NCI-H187 treated with DMSO at 0.1 percent for 48 hours (cell line): ENCODE measurements at places on chromosomes 2 and 18.

DNA sequence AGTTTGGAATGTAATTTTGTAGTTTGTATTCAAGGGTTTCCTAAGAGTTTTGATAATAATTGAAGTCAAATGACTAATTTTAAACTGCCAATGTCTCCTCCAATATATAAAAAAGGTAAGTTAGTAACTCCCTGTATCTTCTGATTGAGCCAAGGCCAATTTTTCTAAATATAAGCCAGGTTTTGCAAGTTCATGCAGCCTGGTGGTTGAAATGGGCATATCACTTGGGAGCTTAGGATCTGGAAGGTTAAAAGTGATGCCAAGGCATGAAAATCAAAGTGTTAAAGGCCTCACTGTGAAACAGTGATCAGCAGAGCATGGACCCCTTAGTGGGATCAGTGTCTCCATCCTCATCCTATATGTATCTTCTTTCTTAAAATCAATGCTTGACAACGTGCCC lies 60.5 kb downstream of the MERTK start:
- DNase-seq = no peak

DNA sequence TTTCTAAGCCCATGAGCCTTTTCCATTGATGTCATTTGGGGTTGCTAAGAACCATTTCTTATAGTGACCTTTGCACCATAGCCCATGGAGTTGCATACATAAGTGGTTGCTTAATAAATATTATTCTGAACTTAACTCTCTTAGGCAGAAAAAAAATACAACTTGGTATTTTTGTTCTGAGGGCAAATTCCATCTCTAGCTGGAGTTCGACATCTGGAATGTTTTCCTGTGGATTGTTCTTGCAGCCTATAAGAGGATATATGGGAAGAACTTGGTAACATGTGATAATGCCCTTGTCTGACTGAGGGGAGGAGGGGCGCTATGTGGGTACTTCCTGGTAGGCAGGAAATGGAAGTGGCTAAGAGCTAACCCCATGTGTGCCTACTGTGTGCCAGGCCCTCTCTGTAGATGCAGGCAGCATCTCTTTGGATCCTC lies 20.7 kb downstream of the IGFBP2 start:
- DNase-seq = no peak

GRCh38 chr2:68475110-68475509 lies 7.7 kb downstream of the APLF start:
- no peak for DNase-seq

- no peak for DNase-seq
Measured at GRCh38 chr2:215633360-215633759, 197.5 kb upstream of the FN1 start.

DNA sequence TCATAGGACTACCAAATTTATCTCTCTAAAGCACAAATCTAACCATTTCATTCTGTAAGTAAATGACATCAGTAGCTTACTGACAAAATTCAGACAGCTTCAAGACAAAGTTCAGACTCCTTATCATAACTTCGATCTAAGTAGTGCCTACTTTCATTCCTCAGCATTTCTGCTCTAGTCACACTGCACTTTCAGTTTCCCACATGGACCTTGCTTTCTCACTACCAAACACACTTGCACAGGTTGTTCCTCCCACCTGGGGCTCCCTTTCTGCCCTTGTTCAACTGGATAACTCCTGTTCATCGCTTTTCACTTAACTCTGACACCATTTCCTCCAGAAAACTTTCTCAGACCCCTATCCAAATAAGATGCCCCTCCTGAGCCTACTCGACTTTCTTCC lies 22.1 kb upstream of the CCDC150 start:
- DNase-seq = no peak

DNA sequence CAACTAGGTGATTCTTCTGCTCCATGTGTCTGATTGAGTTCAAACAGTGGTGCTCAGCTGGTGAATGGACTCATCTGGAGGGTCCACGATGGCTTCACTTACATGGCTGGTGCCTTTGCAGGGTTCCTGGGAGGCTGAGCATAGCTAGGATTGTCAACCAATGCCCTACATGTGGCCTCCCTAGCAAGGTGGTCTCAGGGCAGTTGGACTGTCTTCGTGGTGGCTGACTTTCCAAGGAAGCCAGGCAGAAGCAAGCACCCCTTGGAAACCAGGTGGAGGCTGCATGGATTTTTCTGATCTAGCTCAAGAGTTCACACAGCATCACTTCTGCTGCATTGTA lies 6.8 kb downstream of the IL1R2 start:
- DNase-seq = no peak

- no peak for DNase-seq
Measured at GRCh38 chr18:55582325-55582724, 5.7 kb downstream of the TCF4 start.

DNA sequence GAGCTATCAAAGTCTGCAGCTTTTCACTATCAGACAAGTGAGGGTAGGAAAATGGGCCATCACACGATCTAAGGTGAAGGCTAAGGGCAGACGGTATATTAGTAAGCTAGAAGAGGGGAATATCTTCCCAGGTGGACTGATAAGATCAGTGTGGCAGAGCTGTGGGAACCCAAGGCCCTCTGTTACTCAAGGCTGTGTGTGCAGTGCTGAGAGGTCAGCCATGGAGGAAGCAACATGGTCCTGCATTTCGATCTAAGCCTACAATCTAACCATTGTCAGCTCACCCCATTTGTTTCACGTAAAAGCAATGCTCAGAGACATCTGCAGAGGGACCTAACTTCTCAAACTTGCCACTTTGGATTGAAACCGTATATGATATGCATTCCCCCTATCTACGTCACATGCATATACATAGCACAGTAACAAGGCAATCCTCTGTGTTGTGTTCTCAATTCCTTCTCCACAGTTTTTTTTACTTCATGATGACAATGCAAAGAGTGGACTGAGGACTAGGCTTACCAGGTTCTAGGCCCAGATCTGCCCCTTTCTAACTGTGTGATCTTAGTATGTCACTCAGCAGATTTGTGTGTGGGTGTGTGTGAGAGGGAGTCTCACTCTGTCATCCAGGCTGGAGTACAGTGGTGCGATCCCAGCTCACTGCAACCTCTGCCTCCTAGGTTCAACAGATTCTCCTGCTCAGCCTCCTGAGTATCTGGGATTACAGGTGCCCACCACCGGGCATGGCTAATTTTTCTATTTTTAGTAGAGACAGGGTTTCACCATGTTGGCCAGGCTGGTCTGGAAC lies 45.2 kb downstream of the SLC8A1 start:
- no peak for DNase-seq

- no peak for DNase-seq
Measured at GRCh38 chr18:12293831-12294230, 14.2 kb upstream of the TUBB6 start.

DNA sequence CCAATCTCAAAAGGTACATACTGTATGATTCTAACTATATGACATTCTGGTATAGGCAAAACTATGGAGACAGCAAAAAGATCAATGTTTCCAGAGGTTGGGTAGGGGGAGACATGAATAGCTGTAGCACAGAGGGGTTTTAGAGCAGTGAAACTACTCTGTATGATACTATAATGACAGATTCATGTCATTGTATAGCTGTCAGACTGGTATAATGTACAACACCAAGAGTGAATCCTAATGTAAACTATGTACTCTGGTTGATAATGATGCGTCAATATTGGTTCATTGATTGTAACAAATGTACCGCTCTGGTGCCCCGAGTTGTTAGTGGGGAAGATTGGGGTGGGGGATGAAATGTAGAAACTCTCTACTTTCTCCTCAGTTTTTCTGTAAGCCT lies 172.4 kb upstream of the SPOPL start:
- DNase-seq = no peak

- DNase-seq = no peak
Measured at GRCh38 chr2:228840743-228841114, 430.4 kb downstream of the PID1 start.

DNA sequence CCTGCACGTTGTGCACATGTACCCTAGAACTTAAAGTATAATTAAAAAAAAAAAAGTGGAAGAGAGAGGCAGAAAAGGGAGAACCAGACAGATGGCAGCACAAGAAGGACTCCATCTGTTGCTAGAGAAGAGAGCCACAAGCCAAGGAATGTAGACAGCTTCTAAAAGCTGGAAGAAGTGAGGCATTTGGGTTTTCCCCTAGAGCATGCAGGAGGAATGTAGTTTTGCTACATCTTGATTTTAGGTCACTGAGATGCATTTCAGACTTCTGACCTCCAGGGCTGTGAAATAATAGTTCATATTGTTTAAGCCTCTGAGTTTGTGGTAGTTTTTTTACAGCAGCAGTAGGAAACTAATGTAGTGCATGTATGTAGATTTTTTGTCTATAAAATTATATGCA lies 46.0 kb downstream of the CAVIN2 start:
- no peak for DNase-seq

- no peak for DNase-seq
Measured at GRCh38 chr2:15986068-15986560, 45.8 kb downstream of the MYCN start.

- no peak for DNase-seq
Measured at GRCh38 chr2:85804583-85804982, 50.8 kb downstream of the ATOH8 start.

DNA sequence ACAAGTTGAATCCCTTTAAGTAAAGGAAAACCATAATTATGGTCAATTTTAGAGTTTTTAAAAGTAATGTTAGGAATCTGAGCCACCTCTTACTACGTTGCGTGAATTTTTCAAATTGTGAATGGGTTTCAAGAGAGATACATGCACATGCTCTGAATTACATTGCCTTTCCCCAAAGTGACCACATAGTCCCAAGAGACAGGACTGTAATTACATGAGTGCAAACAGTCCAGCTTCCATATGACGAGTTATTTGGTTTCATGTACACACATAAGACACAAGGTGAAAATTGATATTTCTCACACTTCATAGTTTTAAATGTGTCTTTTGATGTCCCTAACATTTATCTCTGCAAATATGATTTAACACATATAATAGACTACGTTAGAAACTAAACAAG lies 850.8 kb downstream of the LRP1B start:
- DNase-seq = no peak
